ENCODE measurements at places on chromosomes 3 and 15. TPM values are rescaled to one million over a fixed set of nuclear protein-coding genes. Genes with fewer than 3 reads are reported as not detected.

GRCh38 chr3:115975353-115975752, 352.0 kb downstream of the GAP43 start:
- no peaks in the 10 kb centered on the region for H3K36me3 ChIP-seq
- no peaks in the 10 kb centered on the region for H3K27me3 ChIP-seq
- no peak for DNase-seq
- no peaks in the 10 kb centered on the region for H3K4me1 ChIP-seq

DNA sequence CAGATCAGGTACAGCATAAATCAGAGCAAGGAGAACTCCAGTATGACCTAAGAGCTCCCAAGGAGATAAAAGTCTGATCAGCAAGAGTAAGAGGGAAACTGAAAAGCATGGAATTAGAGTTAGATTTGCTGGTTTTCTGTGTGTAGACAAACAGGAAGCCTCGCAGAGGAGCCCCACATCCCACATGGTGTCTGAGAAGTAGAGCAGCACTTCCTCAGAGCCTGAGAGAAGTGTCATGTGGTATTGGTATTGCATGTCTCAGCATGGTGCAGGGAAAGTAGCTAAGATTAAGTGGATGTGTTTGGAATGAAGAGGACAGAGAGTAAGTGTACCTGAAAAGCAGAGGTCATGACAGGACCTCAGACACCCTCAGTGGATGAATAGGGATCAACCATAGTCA, 175.4 kb upstream of the GBE1 start:
- no peaks in the 10 kb centered on the region for H3K4me1 ChIP-seq
- no peak overlapping the region for H3K27ac ChIP-seq
- H3K27me3 ChIP-seq: peaks cover 2% of the 10 kb centered on the region
- H3K36me3 ChIP-seq: no peaks in the 10 kb centered on the region
- no peak overlapping the region for H3K4me3 ChIP-seq

Gene CYP8B1
- not detected for total RNA-seq

DNA sequence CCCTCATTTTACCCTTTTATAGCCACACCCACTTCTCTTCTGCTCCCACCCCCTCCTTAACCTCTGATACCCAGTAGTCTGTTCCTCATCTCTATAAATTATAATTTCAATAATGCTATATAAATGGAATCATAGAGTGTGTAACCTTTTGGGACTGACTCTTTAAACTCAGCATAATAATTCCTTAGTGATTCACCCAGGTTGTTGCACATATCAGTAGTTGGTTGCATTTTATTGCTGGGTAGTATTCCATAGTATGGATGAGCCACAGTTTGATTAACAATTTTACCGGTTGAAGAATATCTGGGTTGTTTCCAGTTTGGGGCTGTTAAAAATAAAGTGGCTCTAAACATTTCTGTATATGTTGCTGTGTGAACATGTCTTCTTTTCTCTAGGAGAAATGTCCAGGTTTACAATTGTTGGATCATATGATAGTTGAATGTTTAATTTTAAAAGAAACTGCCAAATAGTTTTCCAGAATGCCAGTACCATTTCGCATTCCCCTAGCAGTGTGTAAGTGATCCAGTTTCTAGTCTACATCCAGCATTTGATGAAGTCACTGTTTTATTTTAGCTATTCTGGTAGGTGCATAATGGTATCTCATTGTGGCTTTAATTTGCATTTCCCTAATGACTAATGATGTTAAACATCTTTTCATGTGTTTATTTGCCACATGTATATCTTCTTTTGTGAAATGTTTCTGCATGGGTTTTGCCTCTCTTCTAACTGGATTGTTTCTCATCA, 68.5 kb downstream of the VPS8 start:
- no peak overlapping the region for H3K27ac ChIP-seq
- DNase-seq: no peak
- peaks cover 4% of the 10 kb centered on the region for H3K4me1 ChIP-seq
- H3K27me3 ChIP-seq: no peaks in the 10 kb centered on the region
- peaks cover 27% of the 10 kb centered on the region for H3K36me3 ChIP-seq

DNA sequence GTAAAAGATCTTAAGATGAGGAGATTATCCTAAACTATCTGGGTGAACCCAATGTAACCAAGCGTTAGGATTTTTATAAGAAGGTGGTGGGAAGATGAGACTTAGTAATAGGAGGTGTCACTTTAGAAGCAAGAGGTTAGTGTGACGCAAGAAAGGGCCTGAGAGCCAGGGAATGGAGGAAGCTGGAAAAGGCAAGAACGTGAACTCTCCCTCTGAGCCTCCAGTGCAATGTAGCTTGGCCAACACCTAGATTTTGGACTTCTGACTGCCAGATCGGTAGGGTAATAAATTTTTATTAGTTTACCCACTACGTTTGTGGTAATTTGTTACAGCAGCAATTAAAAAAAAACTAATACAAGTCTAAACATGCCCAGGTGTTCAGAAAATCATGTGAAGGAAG, 20.8 kb upstream of the CNTN6 start:
- H3K4me1 ChIP-seq: no peaks in the 10 kb centered on the region
- H3K27ac ChIP-seq: no peak overlapping the region
- H3K36me3 ChIP-seq: no peaks in the 10 kb centered on the region
- no peaks in the 10 kb centered on the region for H3K27me3 ChIP-seq
- no peak for DNase-seq
- no peak overlapping the region for H3K4me3 ChIP-seq

GRCh38 chr3:48688737-48689075, 3.0 kb upstream of the NCKIPSD start:
- H3K27me3 ChIP-seq: no peaks in the 10 kb centered on the region
- H3K4me3 ChIP-seq: no peak overlapping the region
- peaks cover 22% of the 10 kb centered on the region for H3K4me1 ChIP-seq
- no peak for DNase-seq
- H3K36me3 ChIP-seq: peaks cover 50% of the 10 kb centered on the region

Gene CFAP44
- 4.5 TPM for total RNA-seq

DNA sequence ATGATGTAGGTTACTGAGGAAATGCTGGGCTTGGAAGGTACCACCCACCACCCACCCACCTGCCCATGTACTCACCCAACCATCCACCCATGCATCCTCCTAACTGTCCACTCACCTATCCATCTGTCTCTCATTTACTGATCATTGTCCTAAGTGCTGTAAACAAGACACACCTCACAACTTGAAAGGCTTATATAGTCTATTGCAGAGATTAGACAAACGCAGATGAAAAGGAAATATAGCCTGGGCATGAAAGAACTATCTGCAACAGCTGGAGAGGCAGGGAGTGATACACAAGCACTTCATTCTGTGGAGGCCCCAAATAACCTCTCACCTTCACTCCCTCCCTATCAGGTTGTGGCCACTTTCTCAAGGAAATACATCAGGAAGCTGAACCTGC, 54.0 kb downstream of the DAPK2 start:
- DNase-seq: no peak
- no peaks in the 10 kb centered on the region for H3K27me3 ChIP-seq
- no peak overlapping the region for H3K4me3 ChIP-seq
- peaks cover 16% of the 10 kb centered on the region for H3K4me1 ChIP-seq
- no peaks in the 10 kb centered on the region for H3K36me3 ChIP-seq

DNA sequence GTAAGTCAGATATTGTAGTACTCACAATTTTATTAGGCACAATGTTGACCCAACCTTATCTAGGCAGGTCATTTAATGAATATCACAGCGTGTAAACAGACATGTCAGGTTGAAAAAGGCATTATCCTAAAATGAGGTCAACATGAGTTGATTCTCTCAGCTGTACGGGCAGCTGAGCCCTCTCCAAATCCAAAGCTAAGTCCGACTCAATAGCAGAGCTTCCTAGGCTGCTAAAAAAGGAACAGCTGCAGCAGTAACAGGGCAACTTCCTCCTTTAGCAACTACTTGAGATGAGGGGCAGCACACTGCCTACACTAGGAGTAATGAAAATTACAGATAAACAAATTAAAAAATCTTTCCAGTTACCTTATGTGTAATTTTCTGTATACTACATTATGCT, 189.2 kb downstream of the CADM2 start:
- no peaks in the 10 kb centered on the region for H3K36me3 ChIP-seq
- H3K4me1 ChIP-seq: no peaks in the 10 kb centered on the region
- H3K27me3 ChIP-seq: no peaks in the 10 kb centered on the region
- DNase-seq: no peak

GRCh38 chr3:72630969-72631344, 217.3 kb downstream of the SHQ1 start:
- no peaks in the 10 kb centered on the region for H3K27me3 ChIP-seq
- H3K4me1 ChIP-seq: peaks cover 34% of the 10 kb centered on the region
- H3K27ac ChIP-seq: no peak overlapping the region
- no peak for DNase-seq
- H3K4me3 ChIP-seq: no peak overlapping the region

GRCh38 chr3:172159376-172159775, 120.0 kb downstream of the FNDC3B start:
- no peaks in the 10 kb centered on the region for H3K27me3 ChIP-seq
- peaks cover 10% of the 10 kb centered on the region for H3K4me1 ChIP-seq
- H3K36me3 ChIP-seq: peaks cover 2% of the 10 kb centered on the region
- H3K27ac ChIP-seq: no peak overlapping the region

GRCh38 chr3:94305835-94306611, 243.2 kb downstream of the NSUN3 start:
- H3K4me3 ChIP-seq: no peak overlapping the region
- no peaks in the 10 kb centered on the region for H3K27me3 ChIP-seq
- H3K27ac ChIP-seq: no peak overlapping the region
- H3K4me1 ChIP-seq: no peaks in the 10 kb centered on the region
- H3K36me3 ChIP-seq: no peaks in the 10 kb centered on the region
- DNase-seq: no peak

- DNase-seq: no peak
- no peaks in the 10 kb centered on the region for H3K36me3 ChIP-seq
- no peak overlapping the region for H3K4me3 ChIP-seq
- H3K27me3 ChIP-seq: no peaks in the 10 kb centered on the region
Observed at GRCh38 chr3:148162132-148162531, 535.6 kb upstream of the AGTR1 start.

Gene CALML4
- total RNA-seq: 9.6 TPM

- H3K4me3 ChIP-seq: no peak overlapping the region
- H3K27me3 ChIP-seq: no peaks in the 10 kb centered on the region
- no peak overlapping the region for H3K27ac ChIP-seq
- DNase-seq: no peak
- H3K36me3 ChIP-seq: no peaks in the 10 kb centered on the region
- no peaks in the 10 kb centered on the region for H3K4me1 ChIP-seq
Observed at GRCh38 chr3:86180696-86181095, 810.3 kb downstream of the VGLL3 start.

DNA sequence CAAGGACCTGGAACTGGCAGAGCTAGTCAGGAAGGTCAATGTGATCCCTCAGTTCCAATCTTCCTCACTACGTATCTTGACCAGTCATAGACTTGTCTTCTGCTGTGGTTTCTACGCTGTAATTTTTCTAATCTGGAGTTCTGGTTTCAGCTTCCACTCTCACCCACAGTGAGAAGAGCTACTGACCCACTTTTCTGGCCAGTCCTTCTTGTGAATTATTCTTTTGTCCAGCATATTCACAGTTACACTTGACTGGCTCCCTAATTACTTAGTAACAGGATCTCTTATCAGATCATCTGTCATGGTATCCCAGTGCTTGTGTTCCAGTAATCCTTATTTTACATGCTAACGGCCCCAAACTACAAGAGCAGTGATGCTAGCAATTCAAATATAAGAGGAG, 72.4 kb upstream of the MME start:
- no peaks in the 10 kb centered on the region for H3K36me3 ChIP-seq
- no peak overlapping the region for H3K27ac ChIP-seq
- no peaks in the 10 kb centered on the region for H3K27me3 ChIP-seq
- DNase-seq: no peak

DNA sequence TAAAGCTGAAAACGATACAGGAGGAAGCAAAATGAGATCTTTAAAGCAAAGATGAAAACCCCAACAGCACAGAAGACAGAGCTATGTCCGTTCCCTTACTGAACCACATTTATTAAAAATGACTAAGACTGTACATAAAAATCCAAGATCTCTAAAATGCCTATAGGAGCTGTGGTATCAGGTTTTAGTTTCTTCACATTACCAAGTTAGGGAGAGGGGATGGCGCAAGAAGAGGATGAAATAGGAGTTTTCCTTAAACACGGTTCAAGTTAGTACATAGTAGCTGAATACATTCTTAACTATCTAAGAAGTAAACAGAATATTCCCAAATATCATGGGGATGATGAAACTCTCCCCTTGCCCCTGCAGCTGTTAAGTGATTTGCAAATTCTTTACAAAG, 6.3 kb downstream of the EOMES start:
- peak overlapping the region; percentile 27 for H3K4me3 ChIP-seq
- peaks cover 30% of the 10 kb centered on the region for H3K4me1 ChIP-seq
- peaks cover 61% of the 10 kb centered on the region for H3K27me3 ChIP-seq
- peaks cover 3% of the 10 kb centered on the region for H3K36me3 ChIP-seq
- H3K27ac ChIP-seq: no peak overlapping the region
- DNase-seq: no peak
